WERI-Rb-1 (cell line): ENCODE measurements at places on chromosomes 6 and 20.

DNA sequence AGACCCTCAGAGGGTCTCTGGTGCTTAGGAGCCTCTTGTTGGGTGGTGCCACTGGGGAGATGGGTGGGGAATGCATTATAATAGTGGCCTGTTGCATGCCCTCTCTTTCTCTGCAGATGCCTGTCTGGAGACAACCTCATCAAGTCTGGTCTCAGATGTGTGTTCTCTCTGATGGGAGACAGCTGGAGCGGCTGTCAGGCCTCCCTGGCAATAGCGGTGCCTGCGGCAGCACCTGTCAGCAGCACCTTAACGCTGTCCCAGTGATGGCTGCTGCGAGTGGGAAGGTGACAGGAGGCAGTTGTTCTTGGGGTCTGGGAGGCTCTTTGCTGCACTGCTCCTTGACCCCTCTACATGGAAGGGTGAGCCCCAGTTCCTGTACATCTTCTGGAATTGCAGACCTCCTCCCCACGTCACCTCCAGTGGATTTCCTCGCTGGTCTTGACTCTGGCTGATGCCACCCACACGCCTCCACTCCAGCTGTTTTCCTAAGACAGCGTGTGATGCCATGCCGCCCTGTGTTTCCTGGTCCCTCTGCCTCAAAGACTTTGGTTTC, 63.3 kb upstream of the BLCAP start:
- DNase-seq: no peak

- DNase-seq: no peak
Observed at GRCh38 chr20:51457533-51457932, 85.0 kb downstream of the NFATC2 start.

DNA sequence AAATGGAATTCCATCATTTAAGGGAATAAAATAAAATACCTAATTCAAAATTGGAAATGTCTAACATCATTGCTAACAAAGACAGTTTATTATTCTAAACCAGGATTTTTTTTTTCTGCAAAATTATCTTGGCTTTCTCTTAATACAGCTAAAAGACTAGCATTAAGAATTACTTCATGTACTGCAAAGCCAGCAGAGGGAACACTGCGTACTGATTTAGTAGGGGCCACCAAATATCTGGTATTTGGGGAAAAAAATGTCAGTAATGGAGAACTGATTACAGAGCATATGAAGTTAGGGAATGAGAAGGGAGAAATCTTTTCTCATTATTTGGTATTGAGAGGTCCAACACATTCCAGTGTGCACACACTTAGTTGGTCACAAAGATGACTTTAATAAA, 3.2 kb upstream of the SOX4 start:
- DNase-seq: no peak

- DNase-seq: no peak
Observed at GRCh38 chr20:33459599-33459998, 16.0 kb upstream of the SNTA1 start.

GRCh38 chr6:155259897-155260296, 3.9 kb upstream of the CLDN20 start:
- DNase-seq: no peak

GRCh38 chr6:169034516-169035167, 219.0 kb downstream of the THBS2 start:
- DNase-seq: no peak

DNA sequence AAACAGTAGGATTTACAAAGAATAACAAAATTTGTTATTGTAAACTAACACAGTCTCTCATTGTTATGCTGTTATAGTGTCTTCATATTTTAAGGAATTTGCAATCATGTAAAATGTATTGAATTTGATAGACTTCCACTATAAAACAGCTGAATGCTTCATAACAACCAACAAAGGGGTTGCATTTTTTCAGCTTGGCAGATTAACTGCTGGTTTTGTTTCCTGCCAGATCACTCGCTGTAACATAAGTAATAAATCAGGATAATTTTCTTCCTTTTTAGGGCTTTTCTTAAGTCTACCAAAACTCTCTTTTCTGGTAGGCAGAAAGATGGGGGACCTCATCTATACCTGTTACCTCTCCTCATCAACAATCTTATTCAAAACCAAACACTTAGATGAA, 169.8 kb downstream of the SAMD5 start:
- DNase-seq: no peak

DNA sequence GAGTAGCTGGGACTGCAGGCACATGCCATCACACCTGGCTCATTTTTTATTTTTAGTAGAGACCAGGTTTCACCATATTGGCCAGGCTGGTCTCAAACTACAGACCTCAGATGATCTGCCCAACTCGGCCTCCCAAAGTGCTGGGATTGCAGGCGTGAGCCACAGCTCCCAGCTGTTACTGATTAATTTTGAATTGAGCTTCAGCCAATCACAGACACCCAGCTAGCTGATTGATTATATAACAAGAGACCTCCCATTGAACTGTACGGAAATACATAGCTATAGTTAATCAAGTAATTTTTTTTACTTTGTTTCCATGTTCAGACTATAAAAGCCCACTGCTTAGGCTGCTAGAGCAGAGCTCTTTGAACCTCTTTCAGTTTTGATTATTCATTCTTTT, 31.6 kb downstream of the PKIB start:
- DNase-seq: no peak

- DNase-seq: no peak
Observed at GRCh38 chr6:154285826-154286225, 70.8 kb downstream of the IPCEF1 start.

DNA sequence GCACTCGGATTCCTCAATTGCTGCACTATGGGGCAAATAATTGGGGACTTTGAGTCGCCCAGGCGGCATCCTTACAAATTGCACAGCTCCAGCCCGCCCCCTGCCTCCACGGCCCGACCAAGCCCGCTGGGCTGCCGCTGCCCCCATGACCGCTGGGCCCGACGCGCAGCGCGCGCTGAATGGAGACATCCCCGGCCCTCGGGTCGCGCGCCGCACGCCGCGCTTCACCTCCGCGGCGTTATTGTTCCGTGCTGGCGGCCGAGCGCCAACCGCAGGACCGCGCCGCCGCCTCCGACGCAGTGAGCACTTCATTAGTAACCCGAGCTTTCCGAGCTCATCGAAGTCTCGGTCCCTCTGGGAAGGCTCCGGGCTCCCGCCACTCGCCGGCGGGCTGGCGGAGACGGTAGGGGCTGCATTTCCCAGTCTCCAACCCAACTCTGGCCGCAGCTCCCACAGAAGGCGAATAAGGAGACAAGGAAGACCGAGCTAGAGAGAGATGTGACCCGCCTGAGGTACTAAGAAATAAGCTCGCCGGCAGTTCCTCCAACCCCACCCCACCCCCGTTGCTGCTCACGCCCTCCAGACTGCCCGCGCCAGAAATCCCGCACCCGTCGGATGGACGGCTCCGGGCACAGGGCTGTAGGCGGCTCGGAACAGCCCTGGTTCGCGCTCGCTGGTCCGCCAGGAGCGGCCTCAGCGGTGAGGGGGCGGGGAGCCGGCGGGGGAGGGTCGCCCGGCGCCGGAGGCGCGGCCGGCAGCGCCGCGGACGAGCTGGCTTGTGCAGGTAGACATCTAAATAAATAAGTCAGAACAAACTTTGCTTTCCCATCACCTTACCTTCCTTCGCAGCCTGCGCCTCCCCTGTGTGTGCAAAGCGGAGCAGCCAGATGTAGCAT, 703 bp downstream of the EPHA7 start:
- peak; percentile 66 for DNase-seq

DNA sequence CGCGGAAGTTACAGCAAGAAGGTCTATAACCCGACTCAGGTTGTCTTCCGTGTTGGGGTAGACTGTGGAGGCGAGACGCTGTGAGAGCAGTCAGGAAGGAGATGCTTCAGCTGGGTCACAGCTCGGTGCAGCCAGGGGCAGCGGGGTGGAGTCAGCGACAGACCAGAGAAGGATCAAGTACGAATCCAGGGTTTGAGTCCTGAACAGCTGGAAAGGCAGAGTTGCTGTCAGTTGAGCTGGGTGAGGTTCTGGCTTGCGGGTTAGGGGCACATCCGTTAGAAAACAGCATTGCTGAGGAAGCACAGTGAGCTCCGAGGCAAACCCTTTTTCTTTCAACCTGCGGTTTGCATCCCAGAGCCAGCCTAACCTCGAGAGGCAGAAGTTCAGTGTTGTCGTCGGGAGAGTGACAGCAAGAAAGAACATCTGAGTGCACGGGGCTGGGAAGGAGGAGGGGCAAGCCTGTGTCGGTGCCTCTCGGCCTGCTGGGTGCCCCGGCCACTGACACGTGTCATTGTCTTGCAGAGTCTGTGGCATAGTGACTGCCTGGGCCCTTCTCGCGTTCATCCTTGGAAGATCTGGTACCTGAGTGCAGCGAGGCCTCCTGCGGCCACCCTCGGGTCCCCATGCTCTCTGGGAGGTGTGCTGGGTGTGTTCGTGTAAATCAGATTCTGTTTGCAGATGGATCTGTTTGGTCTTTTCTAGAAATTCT, 20.0 kb downstream of the PNLDC1 start:
- peak; percentile 19 for DNase-seq

DNA sequence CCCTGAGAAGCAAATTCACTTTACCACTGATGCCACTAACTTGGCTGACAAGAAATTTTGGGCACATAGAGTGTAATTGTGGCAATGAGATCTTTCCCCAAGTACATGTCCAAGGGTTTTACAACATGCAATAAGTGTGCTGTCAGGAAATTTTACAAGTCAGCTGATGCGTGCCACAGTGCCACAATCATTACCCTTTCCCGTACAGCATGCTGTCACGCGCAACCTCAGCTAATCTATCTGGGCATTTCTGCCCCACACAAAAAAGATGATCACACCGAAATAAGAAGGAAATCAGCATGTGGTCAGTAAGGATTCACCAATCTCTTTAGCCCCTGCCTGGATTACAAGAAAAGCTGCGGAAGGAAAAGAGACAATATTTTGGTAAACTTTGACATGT, 163.6 kb upstream of the PREP start:
- DNase-seq: no peak

- DNase-seq: no peak
Observed at GRCh38 chr20:34506480-34506879, 9.7 kb upstream of the DYNLRB1 start.

- no peak for DNase-seq
Observed at GRCh38 chr6:84362193-84362821, 134.9 kb upstream of the CEP162 start.

- no peak for DNase-seq
Observed at GRCh38 chr6:149468179-149468578, 16.6 kb downstream of the ZC3H12D start.

GRCh38 chr20:14434384-14435136, 97.1 kb upstream of the FLRT3 start:
- DNase-seq: no peak

DNA sequence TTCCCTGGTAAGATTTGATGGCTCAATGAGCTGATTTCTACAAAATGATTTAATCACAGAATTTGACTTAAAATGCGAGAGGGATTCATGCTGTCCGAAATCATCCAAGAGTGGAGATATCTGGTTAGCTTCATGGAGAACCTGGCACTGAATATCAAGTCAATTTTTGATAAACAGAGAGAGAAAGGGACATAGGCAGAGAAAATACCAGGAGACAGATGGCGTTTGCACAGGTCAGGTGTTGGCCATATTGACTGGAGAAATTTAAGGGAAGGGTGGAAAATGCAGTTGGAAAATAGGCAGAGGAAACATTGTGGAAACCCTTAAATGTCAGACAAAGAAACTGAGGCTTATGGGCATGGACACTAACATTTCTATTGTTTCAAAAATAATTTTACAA, 47.0 kb downstream of the BCAS1 start:
- DNase-seq: no peak

DNA sequence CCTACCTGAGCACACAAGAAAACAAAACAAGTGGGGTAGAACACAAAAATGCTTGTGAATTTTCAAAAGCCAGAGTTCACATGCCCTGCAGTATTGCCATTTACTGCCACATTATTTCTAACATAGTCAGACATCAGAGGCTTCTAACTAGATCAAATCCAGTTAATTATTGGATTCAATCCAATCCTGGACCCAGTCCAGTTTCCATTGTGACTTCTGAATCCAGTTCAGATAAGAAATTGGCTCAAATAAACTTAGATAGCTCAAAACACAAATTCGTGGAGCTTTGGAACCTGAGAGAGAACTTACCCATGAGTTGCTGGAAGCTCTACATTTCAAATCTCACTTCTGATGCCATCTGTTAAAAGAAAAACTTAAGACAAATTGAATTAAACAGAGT, 85.2 kb upstream of the ANKEF1 start:
- no peak for DNase-seq

DNA sequence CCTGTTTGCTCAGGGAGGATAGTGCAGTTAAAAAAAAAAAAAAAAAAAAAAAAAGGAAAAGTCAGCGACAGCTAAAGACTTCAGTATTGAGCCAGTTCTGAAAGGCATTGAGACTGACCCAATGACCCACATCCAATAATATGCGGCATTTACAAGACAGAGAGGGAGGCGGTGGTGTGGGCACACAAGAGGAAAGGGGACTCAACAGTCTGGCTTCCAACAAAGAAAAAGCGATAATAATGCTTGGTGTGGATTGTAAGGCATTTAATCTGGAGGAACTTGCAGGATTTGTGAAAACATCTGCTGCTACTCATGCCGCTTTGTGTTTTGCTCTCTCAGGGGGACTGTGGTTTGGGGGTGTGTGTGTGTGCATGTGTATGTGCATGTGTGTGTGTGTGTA, 784.3 kb upstream of the CHD6 start:
- no peak for DNase-seq

DNA sequence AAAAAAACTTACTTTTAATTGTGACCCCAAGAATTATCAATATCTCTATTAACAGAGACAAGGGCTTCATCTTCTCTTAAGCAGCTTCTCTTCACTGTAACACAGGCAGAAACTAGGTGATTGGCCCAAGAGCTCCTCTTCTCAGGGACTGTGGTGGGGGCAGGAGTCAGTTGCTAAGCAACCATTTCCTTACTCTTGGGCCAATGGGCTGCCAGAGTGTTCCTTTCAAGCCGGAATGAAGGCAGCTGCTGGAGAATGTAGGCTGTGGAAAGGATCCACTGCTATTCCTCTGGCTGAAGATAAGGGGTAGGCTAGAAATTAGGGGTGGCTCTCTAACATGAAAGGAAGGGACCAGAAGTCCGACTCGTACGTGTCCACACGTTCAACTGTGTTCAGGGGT, at the start of gene SEL1L2:
TSS of gene SEL1L2 (minus strand) at position 150 of the 400 bp plus-strand sequence. CDS start at position 70, 80 bp downstream.
- peak; percentile 13 for DNase-seq

GRCh38 chr6:79570129-79571029, 33.1 kb upstream of the LCA5 start:
- no peak for DNase-seq

- no peak for DNase-seq
Observed at GRCh38 chr6:90154755-90155470, 141.7 kb downstream of the BACH2 start.
